DMS153 (cell line): ENCODE measurements at places on chromosomes 11 and 22.
A peak's percentile ranks its signal among the peaks of the same experiment; 100 is the strongest.

GRCh38 chr22:36194971-36195370 lies 6.6 kb downstream of the APOL4 start:
- DNase-seq = peak; percentile 33

- DNase-seq = peak; percentile 98
Observed at GRCh38 chr11:117833401-117833891, 8.9 kb upstream of the FXYD2 start.

DNA sequence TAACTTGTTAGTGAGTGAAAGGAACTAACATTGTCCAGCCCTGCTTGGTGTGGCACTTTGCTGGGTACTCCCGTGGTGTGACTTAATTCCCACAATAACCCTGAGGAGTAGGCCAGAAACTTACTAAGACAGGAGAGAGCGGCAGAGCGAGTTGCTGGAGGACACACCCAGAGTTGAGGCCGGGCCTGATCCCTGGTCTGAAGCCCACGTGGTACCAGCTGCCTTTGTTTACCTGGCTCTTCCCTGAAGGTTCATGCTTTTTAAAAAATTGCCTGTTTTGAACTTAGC lies 594 bp downstream of the MPST start:
- no peak for DNase-seq

DNA sequence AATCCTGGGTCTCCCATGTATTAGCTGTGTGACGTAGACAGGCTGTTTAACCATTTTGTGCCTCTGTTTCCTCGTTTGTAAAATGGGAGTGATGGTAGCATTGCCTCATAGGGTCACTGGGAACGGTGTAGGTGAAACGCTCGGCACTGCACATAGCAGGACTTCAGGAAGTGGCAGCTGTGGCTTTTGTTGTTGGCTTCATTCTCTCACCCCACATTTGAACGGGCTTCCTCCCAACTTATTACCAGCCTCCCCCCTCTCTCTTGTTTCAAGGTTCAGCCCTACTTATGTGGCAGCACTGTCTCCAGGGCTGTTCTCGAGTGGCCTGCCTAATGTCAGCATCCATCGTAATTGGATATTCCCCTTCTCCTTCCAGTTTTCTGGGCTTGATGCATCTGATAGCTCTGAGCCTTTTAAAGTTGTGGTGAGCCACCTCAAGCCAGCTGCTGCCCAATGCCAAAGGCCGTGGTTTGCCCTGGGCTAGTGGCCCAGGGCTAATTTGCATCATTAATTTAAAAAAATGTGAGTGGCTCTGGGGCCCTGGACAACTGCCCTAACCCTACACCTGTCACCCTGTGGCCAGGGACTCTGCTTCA lies 217.8 kb upstream of the TBCEL start:
- DNase-seq = no peak

DNA sequence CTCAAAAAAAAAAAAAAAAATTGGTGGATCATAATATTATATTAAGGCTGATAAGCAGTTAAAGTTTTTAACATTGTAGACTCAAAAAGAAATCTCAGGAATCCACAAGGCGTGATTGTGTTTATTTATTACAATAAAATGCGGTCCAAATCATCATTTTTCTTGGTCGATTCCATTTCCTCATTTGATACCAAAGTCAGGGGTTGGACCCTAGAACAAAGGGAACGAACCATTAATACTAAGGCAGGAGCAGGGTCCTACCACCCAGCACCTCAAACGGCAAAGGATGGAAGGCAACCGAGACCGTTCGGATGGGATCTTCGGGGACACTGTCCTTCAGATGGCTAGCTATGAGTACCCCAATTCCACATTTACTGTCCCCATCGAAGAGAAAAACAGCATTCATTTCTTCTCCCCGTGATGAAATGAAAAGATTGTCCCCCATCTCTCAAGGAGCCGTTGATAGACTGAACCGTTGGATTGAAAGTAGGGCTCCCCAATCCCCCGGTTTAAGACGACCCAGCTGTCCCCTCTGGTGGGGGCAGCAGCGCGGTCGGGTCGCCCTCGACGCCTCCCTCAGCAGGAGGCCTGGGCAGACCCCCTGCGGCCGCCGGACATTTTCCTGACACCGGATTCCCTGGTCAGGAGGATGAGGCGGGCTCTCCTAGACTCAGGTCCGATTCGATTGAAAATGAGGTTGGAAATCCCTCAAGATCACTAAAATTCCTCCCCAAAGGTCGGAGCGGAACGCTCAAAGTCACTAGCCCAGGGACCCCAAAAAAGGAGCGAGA lies 607 bp downstream of the DMC1 start:
- no peak for DNase-seq

GRCh38 chr22:28773461-28773867 lies 969 bp downstream of the CCDC117 start:
- DNase-seq = no peak

DNA sequence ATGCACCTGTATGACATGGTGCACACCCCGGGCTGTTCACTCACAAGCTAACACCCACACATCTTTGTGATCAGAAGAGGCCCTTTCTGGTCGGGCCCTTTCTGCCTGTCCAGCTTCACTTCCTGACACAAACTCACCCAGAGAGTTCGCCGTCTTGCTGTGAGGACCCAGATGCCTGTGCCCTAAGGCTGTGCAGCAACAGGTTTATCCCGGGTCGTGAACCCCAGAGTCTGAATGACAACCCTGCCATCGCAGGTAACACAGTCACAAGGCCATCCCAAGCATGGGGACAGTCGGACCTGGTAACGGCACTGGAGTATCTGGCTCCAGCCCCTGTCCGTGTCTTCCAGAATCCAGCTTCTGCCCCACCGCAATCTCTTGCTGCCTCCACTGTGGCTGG lies 235.1 kb downstream of the BUD13 start:
- no peak for DNase-seq

DNA sequence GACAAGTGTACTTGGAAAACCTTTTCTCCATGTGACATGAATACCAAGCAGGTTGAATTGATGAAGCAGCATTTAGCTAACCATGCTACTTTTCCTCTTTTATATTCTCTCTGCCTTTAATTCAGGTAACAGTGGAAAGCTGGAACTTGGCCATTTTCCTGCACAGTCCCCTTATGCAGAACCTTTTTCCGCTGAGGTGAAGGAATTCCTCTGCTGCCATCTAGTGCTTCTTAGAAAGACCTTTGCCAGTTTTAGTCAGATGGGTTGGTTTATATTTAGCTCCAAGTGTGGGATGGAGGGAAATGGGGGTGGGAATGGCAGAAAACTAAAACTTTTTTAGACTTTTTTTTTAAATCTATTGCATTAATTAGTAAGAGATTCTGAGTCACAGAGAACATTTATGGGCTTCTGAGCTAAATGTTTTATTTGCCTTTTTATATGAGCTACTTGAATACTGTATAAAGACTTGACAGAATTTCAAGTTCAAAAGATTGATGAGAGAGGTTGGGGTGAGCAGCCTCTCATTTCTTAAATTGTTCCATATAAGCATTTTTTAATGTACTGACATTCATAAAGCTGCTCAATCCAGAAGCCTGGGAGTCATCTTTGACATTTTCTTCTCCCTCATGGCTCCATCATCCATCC lies 153.9 kb upstream of the ZC3H12C start:
- DNase-seq = peak; percentile 80
